GM12878 (cell line): ENCODE measurements at places on chromosomes 1 and 21. TPM values are rescaled to one million over a fixed set of nuclear protein-coding genes. Genes with fewer than 3 reads are reported as not detected.

DNA sequence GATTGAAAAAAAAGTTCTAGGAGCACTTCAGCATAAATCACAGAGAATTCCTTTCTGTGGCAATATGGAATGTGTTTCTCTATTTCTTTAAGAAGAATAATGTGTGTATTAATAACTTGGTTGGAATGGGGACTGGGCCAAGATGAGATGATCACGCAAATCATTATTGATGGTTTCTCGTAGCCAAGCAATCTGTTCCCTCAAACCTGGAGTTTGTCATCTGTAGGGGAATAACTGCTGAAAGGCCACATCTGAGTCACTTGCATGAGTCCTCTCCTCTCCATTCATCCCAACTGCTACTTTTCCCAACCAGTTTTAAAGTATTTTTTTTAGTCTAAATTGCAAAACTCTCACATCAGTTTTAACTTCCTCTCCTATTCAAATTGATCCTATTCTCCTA, 480.4 kb downstream of the PLPP3 start:
- no peak for DNase-seq

- no peak for DNase-seq
Measured at GRCh38 chr1:225818229-225818628, 8.3 kb downstream of the EPHX1 start.

Gene FAM229A
- 3.1 and 5.1 TPM in 2 replicates for total RNA-seq

Gene CLDN17
- total RNA-seq = not detected in 2 replicates

Gene ERG
- not detected in 2 replicates for total RNA-seq

GRCh38 chr1:89608984-89609725, 23.8 kb upstream of the LRRC8C start:
- no peak for DNase-seq

DNA sequence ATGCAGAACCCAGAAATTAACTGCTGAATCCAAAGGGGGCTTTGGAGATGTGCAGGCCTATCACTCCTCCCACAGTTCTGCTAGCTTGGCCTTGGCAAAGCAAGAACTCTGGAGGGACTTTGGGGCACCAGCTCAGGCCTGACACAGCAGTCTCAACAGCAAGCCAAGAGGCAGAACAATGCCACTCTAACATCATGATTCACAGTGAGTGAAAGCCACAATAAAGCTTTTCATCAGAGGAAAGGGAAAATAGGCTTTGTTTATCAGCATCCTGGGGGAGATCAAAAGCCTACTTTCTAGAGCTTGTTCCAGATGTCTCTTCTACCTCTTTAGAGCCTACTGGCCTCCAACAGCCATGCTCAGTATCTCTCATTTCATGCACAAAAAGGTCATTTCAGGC, 283.4 kb downstream of the KCNH1 start:
- no peak for DNase-seq

Gene TEX38
- total RNA-seq = not detected in 2 replicates

DNA sequence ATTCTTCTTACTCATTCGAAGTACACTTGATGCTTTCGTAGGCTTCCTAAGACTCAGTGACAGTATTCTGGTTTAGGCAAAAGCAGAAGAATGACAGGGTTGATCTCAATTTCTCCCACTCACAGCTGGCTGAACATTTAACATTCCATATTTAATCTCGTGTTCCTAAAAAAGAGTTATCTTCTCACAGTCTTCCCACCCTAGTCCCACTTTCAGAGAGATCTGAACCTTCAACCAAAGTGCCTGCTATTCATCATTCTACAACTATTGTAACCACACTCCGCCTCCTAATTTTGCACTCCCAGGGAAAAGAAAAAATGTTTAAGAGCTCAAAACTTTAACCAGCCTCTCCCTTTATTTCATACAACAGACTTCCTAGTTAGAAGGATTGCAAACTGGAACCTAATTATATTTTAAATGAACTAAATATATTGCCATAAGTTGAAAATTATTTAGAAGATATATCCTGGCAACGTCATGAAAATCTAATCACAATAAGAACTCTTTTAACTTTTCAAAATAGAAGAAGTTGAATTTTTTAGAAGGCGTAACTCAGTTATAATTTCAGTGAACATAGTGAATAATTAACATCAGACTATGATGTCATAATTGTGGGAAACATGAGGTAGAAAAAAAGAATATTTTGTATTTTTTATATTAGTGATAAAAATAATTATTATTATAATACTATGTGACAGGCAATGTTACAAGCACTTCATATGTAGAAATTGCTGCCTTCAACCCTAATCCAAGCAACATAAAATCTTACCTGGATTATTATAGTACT, 540.9 kb upstream of the ADGRL2 start:
- DNase-seq = no peak

- no peak for DNase-seq
Measured at GRCh38 chr1:4023678-4024077, 123.6 kb upstream of the C1orf174 start.

DNA sequence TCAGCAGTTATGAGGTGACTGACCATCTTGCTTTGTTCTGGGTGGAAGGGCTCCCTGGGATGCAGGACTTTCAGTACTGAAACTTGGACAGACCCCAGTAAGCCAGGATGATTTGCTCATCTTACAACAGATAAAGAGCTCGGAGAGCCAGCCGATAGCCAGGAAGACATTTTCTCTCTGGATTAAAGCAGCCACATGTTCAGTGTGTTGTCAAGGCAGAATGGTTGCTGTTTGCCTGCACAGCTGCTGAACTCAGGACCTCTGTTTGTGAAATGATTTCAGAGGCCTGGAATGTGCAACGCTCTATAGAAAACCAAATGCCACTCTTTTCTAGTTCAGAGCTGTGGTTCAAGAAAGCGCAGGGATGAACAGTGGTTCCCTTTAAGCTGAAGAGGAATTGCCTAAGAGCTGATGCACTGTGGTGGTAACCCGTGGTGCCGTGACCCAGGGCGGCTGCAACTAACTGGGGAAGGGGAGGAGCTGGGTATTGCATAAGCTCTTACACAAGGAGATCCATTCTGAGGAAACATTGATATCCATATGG, 40.7 kb downstream of the CASQ2 start:
- DNase-seq = no peak

GRCh38 chr1:234710381-234710780, 100.4 kb upstream of the IRF2BP2 start:
- DNase-seq = no peak

Gene GJA9
- not detected in 2 replicates for total RNA-seq

- DNase-seq = no peak
Measured at GRCh38 chr21:45939521-45940045, 42.0 kb upstream of the COL6A1 start.

DNA sequence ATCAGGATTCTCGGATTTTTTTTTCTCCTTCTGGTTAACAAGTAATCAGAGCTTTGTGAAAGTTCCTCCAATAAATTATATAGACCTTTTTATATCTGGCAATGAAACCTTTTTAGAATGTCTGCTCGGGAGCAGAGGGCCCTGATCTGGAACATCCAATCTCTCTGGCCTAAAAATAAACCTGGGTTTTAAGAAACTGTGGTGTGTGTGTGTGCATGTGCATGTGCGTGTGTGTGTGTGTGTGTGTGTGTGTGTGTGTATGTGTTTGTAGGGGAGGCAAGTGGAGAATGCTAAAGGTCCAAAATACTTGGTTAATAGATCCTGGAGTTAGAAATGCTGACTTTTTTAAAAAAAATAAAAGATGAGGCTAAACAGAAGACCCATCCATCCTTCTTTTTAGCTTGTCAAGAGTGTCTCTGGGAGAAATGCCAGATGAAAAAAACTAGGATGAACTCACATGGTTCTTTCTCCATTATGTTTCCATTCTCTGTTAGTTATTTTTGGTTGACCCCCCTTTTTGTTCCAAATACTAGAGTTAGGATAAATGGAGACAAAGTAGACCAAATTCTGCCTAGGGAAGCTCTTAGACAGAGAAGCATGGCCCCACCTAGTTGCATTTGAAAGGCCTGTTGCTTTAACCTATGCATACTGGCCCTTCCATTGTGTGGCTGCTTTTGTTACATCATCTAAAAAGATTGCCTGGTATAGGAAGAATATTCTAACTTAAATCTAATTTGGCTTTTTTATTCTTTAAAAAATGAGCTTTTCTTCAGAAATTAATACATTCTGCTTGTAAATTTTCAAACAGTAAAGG, 175.9 kb downstream of the PAPPA2 start:
- DNase-seq = no peak

- no peak for DNase-seq
Measured at GRCh38 chr21:40633048-40633447, 213.9 kb downstream of the DSCAM start.
